ENCODE measurements at places on chromosomes 5 and 9.

DNA sequence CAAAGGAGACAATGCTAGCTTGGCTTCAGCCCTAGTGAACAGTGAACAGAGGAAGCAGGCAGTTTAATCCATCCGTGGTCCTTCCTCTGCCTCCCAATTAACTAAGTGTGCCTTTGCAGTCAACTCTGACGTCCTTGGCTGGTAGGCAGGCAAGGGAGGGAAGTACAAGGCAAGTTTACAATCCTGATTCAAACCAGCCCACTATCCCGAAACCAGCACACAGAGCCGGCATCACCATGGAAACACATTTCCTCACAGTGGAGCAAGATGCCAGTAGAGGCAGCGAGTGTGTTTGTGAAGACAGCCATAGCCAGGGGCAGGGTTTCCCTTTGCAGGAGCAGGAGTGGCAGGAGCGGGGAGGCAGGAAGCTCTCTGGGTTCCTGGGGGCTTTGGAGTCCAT lies 73.9 kb downstream of the GOLPH3 start:
- DNase-seq, result no peak

DNA sequence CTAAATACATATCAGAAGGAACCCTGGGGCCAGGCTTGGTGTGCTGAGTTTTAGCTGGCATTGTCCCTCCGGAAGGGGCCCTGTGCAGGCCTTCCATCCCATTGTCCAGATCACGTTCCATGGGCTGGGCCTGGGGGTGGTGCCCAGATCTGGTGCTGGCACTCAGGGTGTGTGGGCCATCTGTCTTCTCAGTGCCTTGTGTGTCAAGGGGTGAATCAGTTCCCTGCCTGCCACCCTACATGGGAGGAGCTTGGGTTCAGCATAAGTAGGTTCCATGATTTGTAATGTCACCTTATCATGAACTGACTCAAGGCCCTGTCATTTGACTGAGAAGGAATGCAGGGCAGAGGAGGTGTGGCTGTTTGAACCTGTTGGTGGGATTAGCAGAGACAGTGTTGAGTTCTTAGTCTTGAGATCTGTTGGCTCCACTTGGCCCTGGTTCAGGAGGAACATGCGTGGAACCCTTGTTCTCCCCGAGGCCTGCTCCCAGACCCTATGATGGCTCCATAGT lies 176.8 kb downstream of the MACROH2A1 start:
- DNase-seq, result no peak

- no peak for DNase-seq
Observed at GRCh38 chr5:3535414-3536211, 60.0 kb upstream of the IRX1 start.

GRCh38 chr9:136025481-136025880 lies 64.3 kb upstream of the UBAC1 start:
- DNase-seq, result no peak

GRCh38 chr5:40653221-40654022 lies 26.3 kb upstream of the PTGER4 start:
- DNase-seq, result no peak

DNA sequence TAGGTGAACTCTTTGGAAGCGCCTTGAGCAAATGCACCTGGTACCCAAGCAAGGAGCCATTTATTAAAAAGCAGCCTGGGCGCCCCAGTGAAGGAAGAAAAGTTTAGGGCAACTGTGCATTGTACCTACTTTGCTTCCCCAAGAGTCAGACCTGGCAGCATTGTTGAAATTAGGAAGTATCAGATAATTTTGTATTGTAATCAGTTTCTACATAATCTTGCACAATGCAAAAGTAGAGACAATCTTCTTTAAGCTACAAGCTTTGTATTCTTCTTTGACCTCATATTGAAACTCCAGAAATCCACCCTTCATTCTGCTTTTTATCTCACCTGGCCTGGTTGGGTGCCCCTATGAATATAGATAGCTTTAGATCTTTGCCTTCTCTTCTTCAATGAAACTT lies 490.8 kb downstream of the RASEF start:
- DNase-seq, result no peak

GRCh38 chr5:72857396-72857795 lies 40.9 kb downstream of the TNPO1 start:
- DNase-seq, result no peak

DNA sequence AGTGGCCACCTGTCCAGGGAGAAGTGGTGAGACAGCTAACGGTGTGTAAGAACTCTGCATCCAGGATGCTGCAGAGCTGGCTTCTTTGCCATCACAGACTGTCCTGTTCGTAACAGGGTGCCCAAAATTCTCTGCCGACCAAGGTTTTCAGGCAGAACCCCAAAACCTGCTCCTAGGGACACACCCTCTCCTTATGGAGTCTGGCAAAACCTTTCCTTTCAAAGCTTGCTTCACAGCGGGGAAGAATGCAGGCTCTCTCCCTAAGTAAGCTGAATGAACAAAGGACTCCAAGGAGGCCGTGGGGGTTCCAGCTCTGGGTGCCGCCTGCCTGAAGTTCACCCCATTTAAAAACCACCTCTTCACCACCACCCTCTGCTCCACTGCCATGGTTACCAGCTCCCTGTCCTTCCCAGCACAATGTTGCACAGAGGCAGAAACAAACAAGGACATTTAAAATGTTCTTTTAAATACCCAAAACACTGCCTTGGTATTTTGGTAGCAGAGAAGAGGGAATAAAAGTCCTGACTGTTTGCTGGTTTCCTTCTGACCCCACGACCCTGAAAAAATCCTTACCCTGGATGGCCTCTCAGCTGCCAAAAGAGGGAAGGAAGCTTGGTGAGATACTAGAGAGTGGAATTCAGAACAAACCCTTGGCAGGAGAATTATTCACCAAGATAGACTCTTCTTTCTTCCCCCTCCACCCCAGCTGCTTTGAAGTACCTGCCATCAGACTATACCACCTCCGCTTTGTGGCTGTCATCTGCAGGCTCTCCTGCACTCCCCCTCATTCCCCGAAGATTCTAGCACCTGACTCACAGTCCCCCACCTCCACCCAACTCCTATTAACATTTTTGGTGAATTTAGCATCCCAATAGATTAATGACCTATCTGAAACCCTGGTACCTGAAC lies 7.1 kb upstream of the KLF9 start:
- DNase-seq, result peak; percentile 55

- no peak for DNase-seq
Observed at GRCh38 chr5:95114305-95114704, 170.6 kb downstream of the MCTP1 start.

- DNase-seq, result no peak
Observed at GRCh38 chr5:170597109-170597751, 93.4 kb downstream of the KCNIP1 start.

All from upper lobe of left lung (tissue), 6 donors.